ENCODE measurements at places on chromosomes 7 and 10.

GRCh38 chr10:86103391-86104101 is 263.0 kb downstream of the GRID1 start:
- DNase-seq = peak; percentile 70

- DNase-seq = no peak
Measured at GRCh38 chr7:9776900-9777299, 1196.8 kb upstream of the PHF14 start.

DNA sequence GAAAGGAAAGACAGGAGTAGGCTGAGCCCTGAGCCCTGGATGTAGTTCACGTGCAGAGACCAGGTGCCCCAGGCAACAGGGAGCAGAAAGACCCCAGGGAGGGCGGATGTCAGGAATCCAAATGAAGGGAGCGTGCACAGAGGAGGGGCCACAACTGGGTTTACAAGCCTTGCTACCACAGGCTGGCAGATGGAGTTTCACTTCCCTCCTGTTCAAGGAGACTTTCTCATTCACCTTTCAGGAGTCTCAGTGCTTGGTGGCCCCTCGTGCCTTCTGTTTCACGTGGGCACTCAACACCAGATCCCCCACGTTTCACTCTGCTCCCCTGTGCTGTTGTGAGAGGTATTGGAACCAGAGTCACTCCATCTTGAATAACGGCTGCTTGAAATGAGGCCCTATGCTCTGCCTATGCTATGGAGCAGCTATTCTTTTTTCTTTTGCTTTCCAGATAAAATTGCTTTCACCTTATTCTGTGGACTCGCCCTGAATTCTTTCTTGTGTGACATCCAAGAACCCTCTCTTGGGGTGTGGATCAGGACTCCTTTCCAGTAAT is 601.4 kb upstream of the IGFBP3 start:
- no peak for DNase-seq

DNA sequence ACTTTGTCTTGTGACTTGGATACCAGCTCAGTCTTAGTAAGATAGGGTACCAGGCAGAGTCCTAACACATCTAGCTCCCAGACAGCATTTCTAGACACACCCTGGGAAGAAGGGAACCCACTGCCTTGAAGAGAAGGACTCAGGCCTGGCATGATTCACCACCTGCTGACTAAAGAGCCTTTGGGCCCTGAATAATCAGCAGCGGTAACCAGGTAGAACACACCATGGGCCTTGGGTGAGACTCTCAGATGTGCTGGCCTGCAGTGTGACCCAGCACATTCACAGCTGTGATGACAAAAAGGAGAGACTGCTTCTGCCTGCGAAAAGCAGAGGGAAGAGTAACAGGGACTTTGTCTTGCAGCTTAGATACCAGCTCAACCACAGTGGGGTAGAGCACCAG is 10.4 kb upstream of the TNKS2 start:
- DNase-seq = no peak

GRCh38 chr10:35641676-35642034 is 441 bp downstream of the FZD8 start:
- no peak for DNase-seq

GRCh38 chr7:31096198-31096876 is 44.2 kb downstream of the ADCYAP1R1 start:
- peak; percentile 53 for DNase-seq

DNA sequence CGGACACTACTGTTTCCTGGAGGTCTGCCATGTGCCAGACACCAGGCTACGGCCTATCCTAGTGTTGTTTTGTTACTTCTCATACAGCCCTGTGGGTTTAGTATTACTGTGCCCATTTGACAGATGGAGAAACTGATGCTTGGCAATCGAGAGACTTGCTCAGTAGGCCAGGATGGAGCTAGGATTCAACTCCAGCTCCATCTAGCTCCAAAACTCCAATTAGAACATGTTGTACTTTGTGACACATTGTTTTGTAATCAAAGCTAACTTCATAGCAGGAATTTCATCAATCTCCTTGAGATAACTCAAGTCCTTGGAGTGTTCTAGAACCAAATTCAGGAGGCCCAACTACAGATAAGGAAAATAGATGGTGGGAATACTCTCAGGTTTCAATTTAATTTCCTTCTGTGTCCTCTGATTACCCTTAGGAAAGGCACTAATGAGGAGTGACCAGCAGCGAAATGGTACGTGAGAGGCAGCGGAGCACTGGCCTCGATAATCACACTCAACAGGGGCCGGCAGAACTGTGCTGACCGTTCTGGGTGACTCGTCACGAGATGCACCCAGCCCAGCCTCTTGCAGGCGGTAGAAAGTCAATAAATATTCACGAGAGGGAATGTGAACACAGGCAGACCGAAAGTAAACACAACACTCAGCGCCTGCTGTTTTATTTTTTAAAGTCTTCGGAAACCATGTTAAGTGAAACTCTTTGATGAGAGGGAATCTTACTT is 269.6 kb upstream of the NEBL start:
- DNase-seq = no peak

GRCh38 chr7:128458956-128459355 is 3.3 kb downstream of the HILPDA start:
- no peak for DNase-seq

GRCh38 chr10:6917125-6917524 is 337.0 kb upstream of the PRKCQ start:
- no peak for DNase-seq

Measured in cardiac septum (tissue), 1 donor.